AML-193 (cell line): ENCODE measurements at places on chromosomes 5 and 9.

- DNase-seq = no peak
Observed at GRCh38 chr5:125422342-125422741, 675.9 kb upstream of the ZNF608 start.

- DNase-seq = peak; percentile 46
Observed at GRCh38 chr5:116371935-116372334, 202.7 kb downstream of the SEMA6A start.

DNA sequence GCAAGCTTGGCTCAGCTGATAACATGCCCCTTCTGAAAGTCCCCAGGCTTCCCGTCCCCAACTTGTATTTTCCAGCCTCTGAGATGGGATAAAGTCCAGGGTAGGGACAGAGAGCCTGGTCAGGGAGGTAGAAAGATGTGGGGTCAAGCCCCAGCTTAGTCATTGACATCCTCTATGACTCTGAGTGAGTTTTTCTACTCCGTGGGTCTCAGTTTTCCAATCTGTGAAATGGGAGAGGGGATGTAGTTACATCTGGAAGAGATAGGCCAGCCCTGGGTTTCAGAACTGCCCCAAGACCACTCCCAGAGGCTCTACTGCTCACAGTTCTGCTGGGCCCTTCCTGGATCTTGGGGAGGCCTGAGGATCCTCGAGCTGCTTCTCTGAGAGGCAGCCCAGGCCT, 3.1 kb downstream of the GPRIN1 start:
- no peak for DNase-seq

DNA sequence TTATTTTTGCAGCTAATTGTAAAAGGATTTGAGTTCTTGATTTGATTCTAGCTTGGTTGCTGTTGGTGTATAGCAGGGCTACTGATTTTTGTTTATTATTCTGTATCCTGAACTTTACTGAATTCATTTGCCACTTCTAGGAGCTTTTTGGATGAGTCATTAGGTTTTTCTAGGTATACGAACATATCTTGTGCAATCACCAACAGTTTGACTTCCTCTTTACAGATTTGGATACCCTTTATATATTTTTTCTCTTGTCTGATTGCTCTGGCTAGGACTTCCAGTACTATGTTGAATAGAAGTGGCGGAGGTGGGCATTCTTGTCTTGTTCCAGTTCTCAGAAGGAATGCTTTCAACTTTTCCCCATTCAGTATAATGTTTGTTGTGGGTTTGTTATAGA, 210.8 kb downstream of the FGF10 start:
- peak; percentile 28 for DNase-seq

DNA sequence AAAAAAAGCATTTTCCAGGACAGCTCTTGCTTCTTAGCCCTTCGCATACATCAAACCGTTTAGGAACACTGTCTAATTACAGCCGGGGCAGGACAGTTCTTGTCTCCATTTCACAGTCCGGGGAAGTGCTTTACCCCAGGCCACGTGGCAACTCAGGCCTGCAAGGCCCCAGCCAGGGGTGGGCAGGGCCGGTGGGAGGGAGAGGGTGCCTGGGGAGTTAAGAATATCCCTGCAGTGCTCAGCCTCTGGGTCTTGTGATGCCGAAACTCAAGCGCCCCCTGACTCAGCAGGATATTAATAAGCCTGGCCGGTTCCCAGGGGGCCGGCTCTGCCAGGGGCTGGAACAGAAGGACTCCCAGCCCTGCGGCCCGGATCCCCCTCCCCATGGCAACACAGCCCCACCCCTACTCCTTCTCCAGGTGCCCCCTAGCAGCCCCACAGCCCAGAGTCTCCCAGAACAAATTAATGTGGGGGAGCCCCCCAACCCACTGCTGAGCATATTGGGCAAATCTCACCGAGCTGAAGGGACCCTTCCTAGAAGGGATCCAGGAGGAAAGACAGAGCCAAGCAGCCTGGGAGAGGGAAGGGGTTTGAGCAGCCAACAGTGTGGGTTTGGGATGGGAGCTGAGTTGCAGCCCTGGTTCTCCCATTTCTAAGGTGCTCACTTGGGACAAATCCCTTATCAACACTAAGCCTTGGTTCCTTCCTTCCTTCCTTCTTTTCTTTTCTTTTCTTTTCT, 45.3 kb downstream of the PLPP7 start:
- no peak for DNase-seq

DNA sequence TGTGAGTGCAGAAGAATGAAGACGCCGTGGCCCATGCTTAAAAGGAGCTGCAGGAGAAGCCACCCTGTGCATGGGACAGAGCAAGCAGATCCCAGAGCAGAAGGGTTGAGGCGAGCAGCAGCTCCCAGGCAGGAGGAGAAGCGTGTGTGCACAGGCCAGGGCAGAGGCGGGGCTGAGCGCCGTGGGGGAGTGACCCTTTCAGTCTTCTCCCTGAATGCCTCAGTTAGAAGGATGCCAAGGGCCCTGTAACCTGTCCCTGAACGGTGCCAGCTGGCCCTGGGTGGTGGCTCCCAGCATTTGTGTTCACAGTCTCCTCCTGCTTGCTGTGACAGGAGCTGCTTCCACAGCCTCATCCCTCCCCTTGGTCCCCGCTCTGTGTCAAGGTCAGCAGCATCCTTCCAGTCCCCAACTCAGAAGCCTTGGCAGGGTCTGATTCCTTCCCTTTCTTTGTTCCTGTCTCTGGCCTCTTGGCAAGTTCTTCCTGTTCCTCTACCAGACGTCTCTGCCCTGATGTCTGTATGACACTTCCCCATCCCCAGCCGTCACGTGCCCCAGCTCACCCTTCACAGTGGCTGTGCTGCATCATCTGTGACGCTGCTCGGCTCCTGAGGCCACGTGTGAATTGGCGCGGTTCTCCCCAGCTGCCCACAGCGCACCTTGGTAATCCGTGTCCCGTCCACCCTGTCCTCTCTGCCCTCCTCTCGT, 5.2 kb downstream of the EXOC3 start:
- DNase-seq = no peak
